ENCODE measurements at places on chromosomes 2 and 18. TPM values are rescaled to one million over a fixed set of nuclear protein-coding genes. Genes with fewer than 3 reads are reported as not detected.

The CRACDL gene
- 0.32 TPM for total RNA-seq

The STAM2 gene
- 27.4 TPM for total RNA-seq

The MAPK4 gene
- total RNA-seq, result 0.16 TPM

The SIX3 gene
- not detected for total RNA-seq

The RMND5A gene
- 21.1 TPM for total RNA-seq

The SGO2 gene
- 4.5 TPM for total RNA-seq

The IL36RN gene
- not detected for total RNA-seq

The DSG1 gene
- not detected for total RNA-seq

The DAW1 gene
- 8.7 TPM for total RNA-seq

The SERPINB4 gene
- not detected for total RNA-seq

The EMX1 gene
- not detected for total RNA-seq

The PRSS56 gene
- total RNA-seq, result not detected

The SLC4A1AP gene
- total RNA-seq, result 24.9 TPM

Data from cardiac atrium fibroblast (primary cell).